CD4-positive, alpha-beta memory T cell (primary cell): ENCODE measurements at places on chromosomes 12 and 14.

- no peak for DNase-seq
Measured at GRCh38 chr12:3445119-3445978, 45.7 kb upstream of the PRMT8 start.

DNA sequence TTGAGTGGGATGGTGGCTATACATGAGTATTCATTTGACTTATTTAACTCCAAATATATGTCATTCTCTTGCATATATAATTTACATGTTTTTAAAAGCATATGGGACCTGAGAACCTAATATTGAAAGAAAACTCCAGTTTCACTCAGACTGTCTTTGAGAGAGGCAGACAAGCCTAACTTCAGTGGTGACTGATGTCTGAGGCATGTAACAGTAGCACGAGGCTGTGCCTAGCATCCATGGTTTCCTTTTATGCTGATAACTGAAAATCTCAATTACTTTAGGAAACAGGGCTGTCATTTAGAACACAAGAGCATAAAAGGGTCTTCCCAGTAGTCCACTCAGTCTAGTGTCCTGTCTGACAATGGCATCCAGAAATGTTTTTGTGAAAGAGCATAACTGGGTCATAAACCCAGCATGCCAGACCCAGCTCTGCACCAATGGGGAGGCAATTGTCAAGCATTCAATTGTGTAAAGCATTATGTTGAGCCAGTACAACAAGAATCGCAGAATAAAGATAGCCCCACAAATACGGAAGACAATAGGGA, 24.3 kb downstream of the MAPK1IP1L start:
- no peak for DNase-seq

GRCh38 chr12:70559390-70559789, 77.8 kb downstream of the PTPRB start:
- no peak for DNase-seq

- DNase-seq, result no peak
Measured at GRCh38 chr14:40119321-40119720, 687.1 kb upstream of the FBXO33 start.

GRCh38 chr12:27844366-27845090, 64.5 kb upstream of the MANSC4 start:
- no peak for DNase-seq

DNA sequence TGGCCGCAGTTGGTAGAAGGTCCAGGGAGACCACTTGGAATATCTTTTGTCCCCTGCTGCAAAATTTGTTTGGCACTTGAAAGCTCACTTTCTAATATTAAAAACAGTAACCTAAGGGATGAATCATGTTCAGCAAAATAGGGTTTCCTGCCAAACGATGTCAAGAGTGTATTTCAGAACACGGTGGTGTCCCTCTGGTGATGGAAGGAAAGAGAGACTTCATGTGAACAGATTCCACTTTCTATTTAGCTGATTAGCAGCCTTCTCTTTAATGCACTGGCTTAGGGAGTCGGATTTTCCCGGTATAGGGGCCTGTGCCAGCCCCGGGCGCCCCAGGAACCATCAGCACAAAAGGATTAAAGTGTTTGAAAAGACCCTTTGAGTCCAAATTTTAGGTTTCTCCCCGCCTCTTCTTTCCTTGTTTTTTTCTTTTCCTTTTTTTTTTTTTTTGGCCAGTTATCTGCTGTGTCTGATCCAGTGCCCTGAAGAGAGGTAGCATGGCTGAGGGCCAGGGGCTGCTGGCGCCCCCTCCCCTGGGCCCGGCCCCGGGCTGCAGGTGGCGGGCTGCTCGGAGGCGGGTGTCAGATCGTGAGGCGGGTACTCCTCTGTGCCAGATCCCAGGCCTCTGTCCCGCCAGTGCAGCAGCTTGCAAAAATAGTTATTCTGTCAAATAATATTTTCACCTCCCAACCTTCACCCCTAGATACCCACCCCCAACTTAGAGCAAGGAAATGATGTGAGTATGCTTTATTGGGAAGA, 88.3 kb downstream of the TESC start:
- no peak for DNase-seq

- DNase-seq, result no peak
Measured at GRCh38 chr12:47123730-47124129, 44.0 kb upstream of the AMIGO2 start.

DNA sequence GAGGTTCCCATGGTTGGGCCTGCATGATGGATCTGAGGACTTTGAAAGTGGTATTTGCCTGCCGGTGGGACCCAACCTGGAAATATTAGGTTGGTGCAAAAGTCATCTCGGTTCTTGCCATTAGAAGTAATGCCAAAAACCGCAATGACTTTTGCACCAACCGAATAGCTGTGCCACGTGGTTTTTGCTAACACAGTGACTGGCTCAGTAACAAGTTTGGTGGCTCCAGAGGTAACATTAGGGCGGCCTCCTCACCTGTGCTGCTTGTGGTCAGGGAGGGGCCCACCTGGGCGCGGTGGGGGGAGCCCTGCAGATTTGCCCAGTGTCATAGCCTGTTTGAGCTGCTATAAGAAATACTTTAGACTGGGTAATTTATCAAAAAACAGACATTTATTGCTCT, 1.8 kb downstream of the BDKRB2 start:
- DNase-seq, result no peak

GRCh38 chr12:69066492-69067373, 133.8 kb upstream of the CPM start:
- DNase-seq, result no peak

DNA sequence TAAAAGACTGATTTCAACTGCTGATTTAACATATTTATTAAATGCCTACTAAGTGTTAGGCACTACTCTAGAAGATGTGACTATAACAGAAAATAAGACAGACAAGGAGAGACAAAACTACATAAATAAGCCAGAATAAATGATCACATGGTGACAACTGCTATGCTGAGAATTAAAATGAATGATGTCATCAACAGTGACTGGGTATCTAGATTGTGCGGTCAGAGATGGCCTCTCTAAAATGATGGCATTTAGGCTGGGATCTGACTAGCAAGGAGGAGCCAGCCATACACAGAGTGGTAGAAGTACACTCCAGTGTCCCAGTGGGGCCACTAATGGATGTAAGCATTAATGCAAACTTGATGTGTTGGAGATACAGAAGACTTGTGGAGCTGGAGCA, 37.6 kb upstream of the SOX5 start:
- no peak for DNase-seq

DNA sequence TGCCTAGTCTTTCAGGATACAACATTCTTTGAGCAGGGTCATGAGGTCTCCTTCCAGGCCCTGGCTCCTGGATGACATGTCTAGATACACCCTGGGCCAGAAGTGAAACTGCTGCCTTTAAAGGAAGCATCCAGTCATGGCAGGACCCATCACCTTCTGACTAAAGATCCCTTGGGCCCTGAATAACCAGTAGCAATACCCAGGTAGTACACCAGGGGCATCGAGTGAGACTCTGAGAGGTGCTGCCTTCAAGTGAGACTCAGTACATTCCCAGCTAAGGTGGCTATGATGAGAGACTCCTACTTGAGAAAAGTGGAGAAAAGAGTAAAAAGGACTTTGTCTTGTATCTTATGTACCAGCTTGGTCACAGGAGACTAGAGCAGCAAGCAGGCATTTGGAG, 23.5 kb downstream of the OR6C68 start:
- no peak for DNase-seq

GRCh38 chr14:45290547-45290946, 37.5 kb upstream of the MIS18BP1 start:
- DNase-seq, result no peak

GRCh38 chr12:4265280-4265679, 8.3 kb upstream of the CCND2 start:
- DNase-seq, result no peak

GRCh38 chr14:81331229-81332021, 68.7 kb downstream of the STON2 start:
- DNase-seq, result no peak

DNA sequence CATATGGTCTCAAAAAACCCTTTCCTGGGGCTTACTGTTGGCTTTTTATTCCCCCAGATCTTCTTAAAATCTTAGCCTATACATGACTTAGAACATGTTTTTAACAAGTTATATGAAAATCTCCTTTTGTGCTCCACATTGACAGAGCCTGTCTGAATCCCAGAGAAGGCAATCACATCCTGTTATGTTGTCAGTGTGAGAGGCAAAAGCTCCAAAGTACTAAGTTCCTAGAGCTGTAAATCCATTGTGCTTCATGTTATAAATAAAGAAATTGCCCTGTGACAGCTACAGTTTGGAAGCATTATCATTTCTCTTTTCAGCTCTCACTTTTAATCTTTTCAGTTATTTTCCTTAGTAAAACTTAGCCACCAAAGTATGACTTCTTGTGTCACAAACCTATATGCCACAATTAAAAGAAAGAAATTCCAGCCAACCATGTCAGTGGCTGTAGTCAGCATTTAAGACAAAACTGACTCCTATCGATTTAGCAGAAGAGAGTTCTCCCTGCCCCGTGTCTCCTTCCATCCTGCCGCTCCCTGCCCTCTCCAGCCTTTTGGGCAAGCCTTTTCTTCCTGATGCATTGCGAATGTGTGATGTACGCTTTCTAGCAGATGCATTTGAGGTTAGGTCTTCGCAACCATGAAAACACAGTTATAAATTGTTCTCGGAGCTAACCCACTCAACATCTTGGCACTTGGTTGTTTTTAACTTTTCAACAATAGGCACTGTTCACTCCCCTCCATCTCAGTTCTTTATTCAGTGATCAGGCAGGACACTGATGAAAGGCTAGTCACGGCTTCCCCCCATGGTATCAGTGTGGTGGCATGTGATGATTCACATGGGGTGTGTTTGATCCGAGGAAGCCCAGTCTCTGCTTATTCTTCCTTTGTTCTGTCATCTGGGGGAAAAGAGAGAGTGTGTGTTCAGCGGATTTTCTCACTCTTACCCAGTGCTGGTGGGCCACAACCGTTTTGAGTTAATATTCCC, 143.5 kb downstream of the SSPN start:
- DNase-seq, result no peak
